Epithelial cell of umbilical artery (primary cell): ENCODE measurements at places on chromosomes 11 and 22. TPM values are rescaled to one million over a fixed set of nuclear protein-coding genes. Genes with fewer than 3 reads are reported as not detected.

Gene RIMBP3B
- total RNA-seq: not detected in 2 replicates

Gene P2RX3
- total RNA-seq: not detected in 2 replicates

Gene ILK
- total RNA-seq: 122 and 162 TPM in 2 replicates

Gene MOV10L1
- 14.9 and 15.2 TPM in 2 replicates for total RNA-seq

Gene DMC1
- 1.6 and 3.6 TPM in 2 replicates for total RNA-seq

Gene GGTLC3
- not detected in 2 replicates for total RNA-seq

Gene ZNF214
- total RNA-seq: 1.9 and 3.5 TPM in 2 replicates

Gene DEFB108B
- not detected in 2 replicates for total RNA-seq

Gene CDC42EP2
- total RNA-seq: 14.7 and 20.8 TPM in 2 replicates

Gene KRTAP5-10
- not detected in 2 replicates for total RNA-seq

Gene SLCO2B1
- 0.30 TPM in 1 of 2 replicates, not detected in the other for total RNA-seq

Gene TEX12
- 0.32 TPM in 1 of 2 replicates, not detected in the other for total RNA-seq

Gene GGT5
- 1.4 and 2.6 TPM in 2 replicates for total RNA-seq

Gene MYO7A
- total RNA-seq: 0.65 and 0.76 TPM in 2 replicates

Gene DDX17
- 394 and 520 TPM in 2 replicates for total RNA-seq

Gene OR52N4
- not detected in 2 replicates for total RNA-seq

Gene KCTD17
- total RNA-seq: 31.5 and 39.5 TPM in 2 replicates

Gene IL10RA
- total RNA-seq: not detected in 2 replicates

Gene OR5D13
- not detected in 2 replicates for total RNA-seq

Gene OR5AR1
- not detected in 2 replicates for total RNA-seq

Gene IFITM10
- 0.15 TPM in 1 of 2 replicates, not detected in the other for total RNA-seq

Gene TSGA10IP
- total RNA-seq: not detected in 2 replicates

Gene MUC2
- total RNA-seq: not detected in 2 replicates

Gene C11orf97
- not detected in 2 replicates for total RNA-seq

Gene ABTB2
- total RNA-seq: 0.15 and 0.97 TPM in 2 replicates

Gene FGF3
- total RNA-seq: not detected in 2 replicates

Gene TBRG1
- 15.0 and 16.9 TPM in 2 replicates for total RNA-seq

Gene MGAT3
- total RNA-seq: under 0.01 TPM in 1 of 2 replicates, not detected in the other

Gene OR6T1
- total RNA-seq: not detected in 2 replicates

Gene ASCL2
- not detected in 2 replicates for total RNA-seq

Gene OR51I1
- not detected in 2 replicates for total RNA-seq

Gene LGR4
- total RNA-seq: 5.2 and 6.5 TPM in 2 replicates

Gene PGAP2
- 6.5 and 11.4 TPM in 2 replicates for total RNA-seq

Gene CARD16
- 18.8 and 146 TPM in 2 replicates for total RNA-seq

Gene AQP11
- total RNA-seq: 0.30 and 0.32 TPM in 2 replicates

Gene TRPC6
- total RNA-seq: under 0.01 TPM in 1 of 2 replicates, not detected in the other
